ENCODE measurements at places on chromosomes 3 and 15.

DNA sequence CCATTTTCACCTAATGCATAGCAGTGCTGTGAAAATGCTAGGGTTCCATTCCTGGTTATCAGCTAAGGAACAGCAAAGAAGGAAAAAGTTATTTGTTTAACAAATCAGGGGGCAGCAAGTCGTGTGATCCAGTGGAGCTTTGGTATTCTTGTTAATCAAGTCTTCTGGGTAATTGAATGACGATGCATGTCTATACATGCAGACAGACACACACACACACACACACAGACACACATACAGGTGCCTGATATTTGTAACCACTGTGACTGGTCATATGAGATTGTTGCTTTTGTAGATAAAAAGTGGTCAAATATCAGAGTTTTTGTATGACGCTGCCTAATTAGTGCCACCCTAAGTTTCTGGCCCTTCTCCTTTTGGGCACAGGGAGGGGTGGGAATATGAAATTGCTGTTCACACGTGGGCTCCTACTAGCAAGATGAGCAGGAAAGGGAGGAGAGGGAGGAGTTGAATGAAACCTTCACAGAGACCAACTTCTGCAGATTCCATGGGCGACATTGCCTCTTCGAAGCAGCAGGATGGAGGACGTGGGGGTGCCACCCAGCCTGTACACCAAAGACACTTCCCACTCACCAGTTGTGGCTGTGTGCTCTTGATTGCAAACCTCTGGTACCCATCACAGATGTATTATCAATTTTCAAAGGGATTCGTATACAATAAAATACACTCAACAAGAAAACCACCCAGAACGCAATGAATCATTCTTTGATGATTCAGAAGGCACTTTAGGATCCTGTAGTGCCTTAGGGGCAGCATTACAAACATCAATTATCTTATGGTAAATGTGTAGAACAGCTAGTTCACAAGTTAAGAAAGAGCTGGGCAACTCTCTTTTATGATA, 281.9 kb upstream of the ICE2 start:
- DNase-seq: no peak

DNA sequence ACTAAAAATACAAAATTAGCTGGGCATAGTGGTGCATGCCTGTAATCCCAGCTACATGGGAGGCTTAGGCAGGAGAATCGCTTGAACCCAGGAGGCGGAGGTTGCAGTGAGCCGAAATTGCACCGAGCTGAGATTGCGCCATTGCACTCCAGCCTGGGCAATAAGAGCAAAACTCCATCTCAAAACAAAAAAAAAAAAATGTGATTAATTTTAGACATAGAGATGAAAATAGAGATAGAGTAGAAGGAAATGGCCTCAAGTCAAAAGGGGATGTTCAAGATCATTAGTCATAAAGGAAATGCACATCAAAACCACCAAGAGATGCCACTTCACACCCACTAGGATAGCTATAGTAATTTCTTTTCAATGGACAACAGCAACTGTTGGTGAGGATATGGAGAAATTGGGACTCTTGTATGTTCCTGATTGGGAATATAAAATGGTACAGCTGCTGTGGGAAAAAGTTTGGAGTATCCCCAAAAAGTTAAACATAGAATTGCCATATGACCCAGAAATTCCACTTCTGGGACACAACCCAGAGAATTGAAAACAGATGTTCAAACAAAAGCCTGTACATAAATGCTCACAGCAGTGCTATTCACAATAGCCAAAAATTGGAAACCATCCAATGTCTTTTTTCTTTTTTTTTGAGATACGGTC, 55.4 kb downstream of the ABHD2 start:
- no peak for DNase-seq

DNA sequence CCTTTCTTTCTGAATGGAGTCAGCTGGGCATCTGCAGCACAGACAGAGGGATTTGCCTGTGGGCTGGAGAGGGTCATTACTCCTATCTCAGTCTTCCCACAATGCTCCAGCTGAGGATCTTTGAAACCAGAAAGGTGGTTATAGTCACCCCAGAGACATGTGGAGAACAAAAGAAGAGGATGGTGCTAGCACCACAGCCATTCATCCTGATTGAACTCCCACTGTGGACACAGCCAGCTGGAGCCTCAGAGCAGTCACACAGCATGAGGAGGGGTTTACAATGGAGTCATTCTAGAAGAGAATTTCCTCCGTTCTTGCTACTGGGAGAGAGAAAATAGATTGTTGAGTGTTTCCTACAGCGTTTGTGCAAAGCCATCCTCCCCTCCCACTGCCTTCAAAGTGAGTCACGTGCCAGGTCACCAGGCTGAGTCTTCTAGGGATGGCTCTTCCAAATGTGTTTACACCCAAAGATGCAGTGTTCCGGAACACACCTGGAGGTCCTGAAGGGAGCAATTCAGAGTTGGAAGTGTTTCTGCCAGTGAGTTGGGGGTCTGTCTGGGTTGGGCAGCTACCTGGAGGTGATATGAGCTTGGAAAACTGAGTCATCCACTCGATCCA, 18.9 kb upstream of the GREM1 start:
- DNase-seq: no peak

DNA sequence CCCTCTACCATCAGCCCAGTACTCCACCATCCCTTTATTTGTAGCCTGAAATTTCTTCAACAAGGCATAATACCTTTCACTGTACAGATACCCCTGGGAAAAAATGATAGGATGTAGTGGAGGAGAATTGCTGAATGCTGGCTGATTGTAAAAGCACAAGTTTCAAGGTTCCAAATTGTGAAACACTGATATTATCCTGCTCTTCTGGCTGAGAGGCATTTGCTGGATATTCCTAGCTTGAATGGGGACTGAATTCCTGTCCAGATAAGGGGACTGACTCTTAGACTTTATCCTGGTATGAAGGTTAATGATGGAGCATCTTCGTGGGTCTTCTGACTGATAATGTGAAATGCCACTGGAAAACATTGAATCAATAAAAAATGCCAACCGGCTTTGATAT, 9.0 kb upstream of the C3orf85 start:
- no peak for DNase-seq

DNA sequence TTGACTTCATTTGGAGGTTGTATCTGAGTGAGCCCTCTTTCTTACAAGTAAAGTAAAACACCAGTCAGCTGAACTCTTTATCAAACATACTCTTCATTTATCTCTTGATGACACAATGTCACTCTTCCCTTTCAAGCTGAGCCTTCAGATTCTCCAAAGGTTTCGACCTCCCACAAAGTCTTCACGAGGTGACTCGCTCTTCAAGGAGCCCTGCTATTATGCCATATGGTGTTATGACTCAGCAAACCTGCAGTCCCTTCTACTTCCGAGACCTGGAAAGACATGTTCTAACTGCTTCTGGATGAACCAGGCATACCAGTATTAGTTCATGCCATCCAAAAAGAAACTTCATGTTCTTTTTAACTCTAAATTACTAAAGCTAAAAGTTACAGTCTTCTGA, 23.1 kb downstream of the AADAC start:
- no peak for DNase-seq

DNA sequence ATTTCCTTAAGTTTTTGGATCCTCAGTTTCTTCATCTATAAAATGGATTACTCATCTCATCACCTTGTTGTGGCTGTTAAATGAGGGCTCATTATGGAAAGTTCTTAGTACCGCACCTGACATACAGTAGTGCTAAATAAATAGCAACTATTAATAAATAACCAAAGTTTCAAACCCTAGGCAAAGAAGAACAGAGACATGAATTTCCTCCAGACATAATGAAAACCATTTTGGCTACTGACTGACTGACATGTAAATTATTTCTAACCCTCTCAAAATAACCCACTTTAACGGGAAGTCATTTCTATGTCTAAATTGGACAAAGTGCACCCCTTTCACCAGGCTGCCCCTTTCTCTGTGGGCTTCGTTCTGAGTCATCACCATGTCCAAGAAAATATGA, 17.4 kb upstream of the KLHL6 start:
- no peak for DNase-seq
